ENCODE measurements at places on chromosomes 6 and 20. TPM values are rescaled to one million over a fixed set of nuclear protein-coding genes. Genes with fewer than 3 reads are reported as not detected.

GRCh38 chr6:155040901-155041650 is 46.0 kb downstream of the TIAM2 start:
- no peak for DNase-seq

The NMBR gene
- not detected for polyA plus RNA-seq

GRCh38 chr6:56242346-56242745 is 5.0 kb downstream of the COL21A1 start:
- peak; percentile 67 for DNase-seq

DNA sequence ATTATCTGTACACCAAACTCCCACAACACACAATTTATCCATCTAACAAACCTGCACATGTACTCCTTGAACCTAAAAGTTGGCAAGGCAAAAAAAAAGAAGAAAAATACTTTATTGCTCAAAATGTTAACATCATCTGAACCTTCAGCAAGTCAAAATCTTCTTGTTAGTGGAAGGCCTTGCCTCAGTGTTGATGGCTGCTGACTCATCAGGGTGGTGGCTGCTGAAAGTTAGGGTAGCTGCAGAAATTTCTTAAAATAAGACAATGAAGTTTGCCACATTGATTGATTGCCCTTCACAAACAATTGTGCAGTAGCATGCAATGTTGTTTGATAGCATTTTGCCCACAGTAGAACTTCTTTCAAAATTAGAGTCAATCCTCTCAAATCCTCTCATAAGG is 2.7 kb upstream of the WFDC11 start:
- DNase-seq: no peak

The GSTA2 gene
- polyA plus RNA-seq: 133 TPM

GRCh38 chr6:148989585-148989984 is 242.8 kb downstream of the UST start:
- DNase-seq: no peak

The MOXD1 gene
- polyA plus RNA-seq: 11.6 TPM

The CCM2L gene
- 9.9 TPM for polyA plus RNA-seq

GRCh38 chr6:105121981-105122380 is 57.8 kb downstream of the POPDC3 start:
- no peak for DNase-seq

The PM20D2 gene
- 5.7 TPM for polyA plus RNA-seq

The SLA2 gene
- 0.24 TPM for polyA plus RNA-seq

The CFB gene
- 154 TPM for polyA plus RNA-seq

DNA sequence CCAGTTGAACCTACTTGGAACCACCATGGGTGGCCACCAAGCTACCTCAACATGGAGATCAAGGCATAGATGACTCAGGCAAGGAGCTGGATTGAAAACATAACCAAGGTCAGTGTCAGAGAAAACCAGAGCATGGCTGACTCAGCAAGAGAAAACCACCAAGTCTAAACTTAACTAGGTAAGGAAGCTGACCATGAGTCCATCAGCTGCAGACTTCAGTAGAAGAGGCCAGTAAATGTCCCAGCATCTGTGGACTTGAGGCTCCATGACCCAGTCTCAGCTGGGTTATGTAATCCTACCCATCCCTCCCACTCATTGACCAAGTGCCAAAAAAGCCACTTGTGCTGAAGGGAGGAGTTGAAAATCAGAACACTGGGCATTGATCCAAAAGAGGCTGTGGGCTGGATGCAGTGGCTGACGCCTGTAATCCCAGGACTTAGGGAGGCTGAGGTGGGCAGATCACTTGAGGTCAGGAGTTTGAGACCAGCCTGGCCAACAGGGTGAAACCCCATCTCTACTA is 93.7 kb upstream of the CBLN4 start:
- DNase-seq: no peak

- DNase-seq: no peak
Measured at GRCh38 chr6:100237821-100238220, 226.9 kb downstream of the SIM1 start.

DNA sequence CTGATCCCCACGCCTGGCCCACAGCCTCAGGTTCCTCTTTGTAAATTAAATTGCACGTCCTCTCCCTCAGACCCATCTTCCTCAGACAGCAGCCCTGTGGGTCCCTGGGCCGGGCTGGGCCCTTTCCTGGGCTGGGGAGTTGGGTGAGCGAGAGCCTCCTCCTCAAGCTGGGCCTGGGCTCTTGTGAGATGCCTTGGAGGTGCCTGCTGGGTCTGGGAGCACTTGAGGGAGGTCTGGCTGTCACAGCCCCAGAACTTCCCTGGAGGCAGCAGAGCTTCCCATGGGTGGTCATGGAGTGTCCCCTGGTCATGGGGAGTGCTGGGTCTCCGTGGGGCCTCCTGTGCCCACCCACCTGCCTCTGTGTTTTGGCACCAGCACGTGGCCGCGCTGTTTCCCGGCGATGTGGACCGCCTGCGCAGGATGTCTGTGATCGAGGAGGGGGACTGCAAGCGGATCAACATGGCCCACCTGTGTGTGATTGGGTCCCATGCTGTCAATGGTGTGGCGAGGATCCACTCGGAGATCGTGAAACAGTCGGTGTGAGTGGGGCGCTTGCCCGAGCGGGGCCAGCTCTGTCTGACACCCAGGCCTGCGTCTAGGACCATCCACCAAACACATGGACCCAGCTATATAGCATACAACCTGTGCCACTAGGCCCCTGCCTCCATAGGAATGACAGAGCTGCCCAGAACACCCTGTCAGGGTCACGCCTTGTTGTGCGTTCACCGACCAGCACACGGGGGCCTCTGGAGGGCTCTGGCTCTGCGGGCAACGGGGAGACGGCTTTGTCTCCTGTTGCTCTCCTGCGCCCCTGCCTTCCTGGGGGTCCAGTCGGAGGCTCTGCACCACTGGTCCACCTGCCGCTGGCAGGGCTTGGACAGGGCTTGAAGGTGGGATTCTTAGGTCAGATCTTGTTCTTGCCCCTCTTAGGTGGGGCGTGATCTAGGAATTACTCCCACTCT is 33.0 kb downstream of the PYGB start:
- no peak for DNase-seq
